Left ventricle myocardium inferior (tissue), 1 donor: ENCODE measurements at places on chromosomes 12 and 14. TPM values are rescaled to one million over a fixed set of nuclear protein-coding genes. Genes with fewer than 3 reads are reported as not detected.

- no peak for DNase-seq
These were observed 51.0 kb downstream of the LMNTD1 start for GRCh38 chr12:25502118-25502517.

- no peak for DNase-seq
These were observed 42.6 kb downstream of the KRT80 start for GRCh38 chr12:52149182-52149641.

- DNase-seq: no peak
These were observed 447.5 kb downstream of the ADAMTS20 start for GRCh38 chr12:43104494-43104893.

GRCh38 chr14:36021591-36022320 is 154.8 kb downstream of the PTCSC3 start:
- no peak for DNase-seq

L3HYPDH gene
- 9.1 TPM for total RNA-seq

RIMBP2 gene
- not detected for total RNA-seq
